RPMI8226 (cell line): ENCODE measurements at places on chromosomes 5 and 9.

GRCh38 chr5:107538331-107538730, 132.4 kb downstream of the EFNA5 start:
- no peak for DNase-seq

DNA sequence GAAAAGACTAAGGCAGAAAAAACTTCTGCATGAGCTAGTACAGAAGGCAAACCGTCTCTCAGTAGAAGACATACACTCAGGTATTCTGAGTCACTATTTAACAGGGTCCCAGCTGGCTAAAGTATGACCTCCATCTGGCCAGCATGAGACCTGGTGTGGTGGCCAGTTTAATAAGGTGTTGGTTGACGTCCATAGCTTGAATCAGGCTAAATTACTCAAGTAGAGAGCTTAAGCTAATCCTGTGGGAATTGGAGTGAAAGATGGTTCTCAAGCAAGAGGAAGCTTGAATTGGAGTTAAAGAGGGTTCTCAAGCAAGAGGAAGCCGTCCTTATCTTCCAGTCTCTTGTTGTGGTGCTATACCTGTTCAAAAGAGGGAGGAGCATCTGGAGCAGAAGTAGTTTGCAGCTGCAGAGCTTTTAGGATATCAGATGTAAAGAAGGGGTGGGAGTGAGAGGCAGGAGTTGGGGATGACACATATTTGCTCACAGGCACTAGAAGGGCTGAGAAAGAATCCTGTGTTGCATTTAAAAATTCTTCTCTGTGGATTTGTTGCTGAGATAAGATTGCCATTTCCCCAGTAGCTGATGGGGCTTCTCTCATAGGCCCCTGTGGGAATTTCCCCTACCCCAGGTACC, 136.1 kb upstream of the RUSC2 start:
- DNase-seq = no peak

DNA sequence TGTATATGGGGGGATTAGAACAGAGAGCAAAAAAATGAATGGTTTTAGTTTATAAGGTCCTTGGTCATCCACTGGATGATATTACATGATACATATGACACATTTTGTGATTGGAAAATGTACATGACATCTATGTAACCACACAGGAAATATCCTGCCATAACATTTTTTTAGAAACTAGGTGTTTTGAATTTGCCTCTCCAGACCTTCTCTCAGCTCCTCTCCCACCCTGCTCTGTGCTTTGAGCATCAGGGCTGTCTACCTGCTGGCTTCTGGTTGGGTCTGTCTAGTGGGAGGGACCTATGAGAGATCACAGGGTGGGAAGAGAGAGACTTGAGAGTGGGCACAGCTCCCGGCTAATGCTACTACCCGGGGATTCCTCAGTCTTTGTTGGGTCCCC, 24.4 kb downstream of the AKNA start:
- DNase-seq = no peak

- no peak for DNase-seq
Observed at GRCh38 chr9:694403-695154, 146.9 kb upstream of the DMRT1 start.

DNA sequence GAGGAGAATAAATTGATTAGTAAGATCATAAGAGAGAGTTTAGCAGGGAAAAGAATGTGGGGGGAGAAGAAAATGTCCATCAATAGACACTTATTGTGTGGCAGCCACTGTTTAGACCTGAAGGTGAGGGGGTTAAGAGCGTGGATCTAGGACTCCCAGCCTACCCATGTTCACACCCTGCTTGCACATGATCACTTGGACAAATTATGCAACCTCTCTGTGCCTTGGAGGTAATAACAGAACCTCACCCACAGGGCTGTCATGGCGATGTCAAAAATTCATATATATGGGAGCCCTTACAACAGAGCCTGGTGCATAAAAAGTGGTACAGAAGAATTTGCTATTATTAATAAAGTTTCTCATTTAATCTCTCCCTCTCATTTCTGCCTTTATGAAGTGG, 86.0 kb upstream of the EQTN start:
- no peak for DNase-seq

DNA sequence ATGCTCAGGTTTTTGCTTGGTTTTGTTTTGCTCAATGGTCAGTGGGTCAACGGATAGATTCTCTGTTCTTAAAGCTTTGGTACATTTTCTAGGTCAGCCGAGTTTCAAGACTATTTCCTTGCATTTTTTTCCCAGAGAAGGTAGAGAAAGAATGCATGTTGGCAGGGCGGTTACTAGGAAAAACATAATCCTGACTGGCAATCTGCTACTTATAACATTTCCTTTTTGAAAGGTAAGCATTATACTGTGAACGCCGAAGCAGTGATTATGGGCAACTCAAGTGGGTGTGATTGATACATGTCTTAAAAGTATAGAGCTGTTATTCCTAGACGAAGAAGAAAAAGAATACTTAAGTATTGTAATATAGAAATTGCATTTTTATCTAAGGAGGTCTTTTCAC, 273.2 kb downstream of the MAST4 start:
- no peak for DNase-seq

- DNase-seq = no peak
Observed at GRCh38 chr9:72986522-72987116, 33.8 kb upstream of the ALDH1A1 start.

- peak; percentile 14 for DNase-seq
Observed at GRCh38 chr9:94875300-94876020, 149.0 kb downstream of the AOPEP start.

GRCh38 chr9:130073373-130073772, 19.7 kb downstream of the GPR107 start:
- DNase-seq = no peak

DNA sequence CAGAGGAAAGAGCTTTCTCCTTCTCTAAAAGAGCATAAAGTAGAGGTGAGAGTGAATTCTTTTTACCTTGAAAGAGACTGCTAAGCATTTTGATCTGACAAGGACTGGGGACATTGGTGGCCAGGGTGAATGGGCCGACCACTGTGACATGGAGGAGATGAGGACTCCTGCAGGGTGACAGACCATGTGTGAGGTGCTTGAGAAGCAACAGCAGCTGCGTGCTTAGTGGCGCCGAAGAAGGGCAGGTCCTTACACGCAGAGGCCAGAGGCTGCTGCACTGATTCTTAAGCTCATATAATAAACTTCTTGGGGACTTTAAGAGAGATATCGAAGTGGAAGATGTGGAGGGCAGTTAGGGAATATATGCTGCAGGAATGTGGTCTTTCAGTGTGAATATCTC, 8.7 kb upstream of the JAKMIP2 start:
- DNase-seq = no peak

DNA sequence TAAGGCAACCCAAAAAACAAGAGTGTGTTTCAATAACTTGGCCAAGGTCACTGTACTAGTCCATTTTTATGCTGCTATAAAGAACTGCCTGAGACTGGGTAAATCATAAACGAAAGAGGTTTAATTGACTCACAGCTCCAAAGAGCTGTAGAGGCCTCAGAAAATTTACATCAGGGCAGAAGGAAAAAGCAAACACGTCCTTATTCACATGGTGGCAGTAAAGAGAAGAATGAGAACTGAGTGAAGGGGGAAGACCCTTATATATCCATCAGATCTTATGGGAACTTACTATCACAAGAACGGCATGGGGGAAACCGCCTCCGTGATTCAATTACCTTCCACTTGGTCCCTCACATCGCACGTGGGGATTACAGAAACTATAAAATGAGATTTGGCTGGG, 64.3 kb upstream of the CAMK4 start:
- DNase-seq = no peak

DNA sequence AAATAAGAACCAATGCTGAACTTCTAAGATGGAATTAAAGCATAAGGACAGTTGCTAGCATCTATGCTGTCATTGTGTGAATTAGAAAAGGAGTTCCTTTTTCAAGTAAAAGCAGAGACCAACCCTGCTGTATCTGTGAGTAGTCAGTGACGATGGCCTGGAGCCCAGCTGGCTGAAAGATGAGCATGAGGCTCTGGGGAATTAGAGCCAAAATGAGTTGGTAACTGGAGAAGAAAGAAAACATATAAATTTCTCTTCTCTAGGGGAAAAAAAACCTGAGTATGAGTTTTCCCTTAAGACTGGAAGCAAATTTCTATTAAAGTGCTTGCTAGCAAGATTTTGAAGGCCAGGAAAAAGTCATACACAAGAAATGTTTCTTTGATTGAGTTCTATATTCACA, 1.6 kb upstream of the SPZ1 start:
- no peak for DNase-seq

DNA sequence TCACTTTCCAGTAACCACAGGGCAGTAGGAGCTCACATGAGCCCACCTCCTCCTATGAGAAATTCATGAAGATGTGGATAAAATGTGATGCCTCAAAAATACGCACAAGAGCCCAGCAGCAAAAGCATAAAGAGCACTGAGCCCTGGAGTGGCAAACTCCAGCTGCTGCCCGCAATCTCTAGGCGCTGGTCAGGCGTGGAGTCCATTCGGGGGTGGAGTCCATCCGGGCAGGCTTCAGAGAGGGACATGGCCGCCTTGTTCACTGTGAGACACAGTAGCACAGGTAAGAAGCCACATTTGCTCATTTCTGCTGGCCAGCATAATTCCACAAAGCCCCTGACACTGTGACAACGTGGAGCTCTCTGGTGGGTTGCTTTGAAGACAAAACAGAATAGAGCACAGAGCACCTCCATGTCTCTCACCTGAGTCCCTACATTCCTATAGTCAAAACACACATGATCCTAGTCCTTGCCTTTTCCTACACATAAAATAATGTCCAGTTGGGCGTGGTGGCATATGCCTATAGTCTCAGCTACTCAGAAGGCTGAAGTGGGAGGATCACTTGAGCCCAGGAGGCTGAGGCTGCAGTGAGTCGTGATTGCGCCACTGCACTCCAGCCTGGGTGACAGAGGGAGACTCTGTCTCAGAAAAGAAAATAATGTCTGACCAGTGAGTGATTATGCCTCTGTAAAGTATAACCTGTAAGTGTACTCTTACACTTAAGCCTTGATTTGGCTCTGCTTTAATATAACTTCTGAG, 365.2 kb downstream of the GADD45G start:
- no peak for DNase-seq

DNA sequence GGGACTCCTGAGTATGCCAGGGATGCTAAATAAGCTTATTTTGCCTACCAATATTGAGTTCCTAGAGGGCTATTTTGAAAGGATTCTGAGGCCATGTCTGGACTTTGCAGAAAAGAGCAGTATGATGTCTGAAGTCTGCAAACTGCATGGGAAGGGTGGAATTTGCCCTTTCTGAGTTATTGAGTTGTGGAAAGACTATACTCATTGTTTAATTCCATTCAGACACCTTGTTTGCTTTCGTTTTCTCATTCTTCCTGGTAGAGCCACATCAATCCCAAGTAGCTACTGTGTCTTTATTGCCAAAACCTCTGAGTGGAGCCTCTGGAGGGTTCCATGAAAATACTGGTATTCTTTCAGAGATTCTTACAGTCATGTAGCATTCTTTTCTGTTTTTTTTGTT, 50.9 kb upstream of the PPP1R2B start:
- no peak for DNase-seq

DNA sequence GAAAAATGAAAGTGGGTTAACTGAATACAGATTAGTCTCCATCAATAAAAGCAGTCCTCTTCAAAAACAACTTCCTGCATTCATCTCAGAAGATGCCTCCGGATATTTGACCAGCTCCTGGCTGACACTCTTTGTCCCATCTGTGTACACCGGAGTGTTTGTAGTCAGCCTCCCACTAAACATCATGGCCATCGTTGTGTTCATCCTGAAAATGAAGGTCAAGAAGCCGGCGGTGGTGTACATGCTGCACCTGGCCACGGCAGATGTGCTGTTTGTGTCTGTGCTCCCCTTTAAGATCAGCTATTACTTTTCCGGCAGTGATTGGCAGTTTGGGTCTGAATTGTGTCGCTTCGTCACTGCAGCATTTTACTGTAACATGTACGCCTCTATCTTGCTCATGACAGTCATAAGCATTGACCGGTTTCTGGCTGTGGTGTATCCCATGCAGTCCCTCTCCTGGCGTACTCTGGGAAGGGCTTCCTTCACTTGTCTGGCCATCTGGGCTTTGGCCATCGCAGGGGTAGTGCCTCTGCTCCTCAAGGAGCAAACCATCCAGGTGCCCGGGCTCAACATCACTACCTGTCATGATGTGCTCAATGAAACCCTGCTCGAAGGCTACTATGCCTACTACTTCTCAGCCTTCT, 16.6 kb downstream of the F2R start:
- DNase-seq = no peak

- no peak for DNase-seq
Observed at GRCh38 chr5:123174916-123175481, 86.0 kb downstream of the PRDM6 start.

DNA sequence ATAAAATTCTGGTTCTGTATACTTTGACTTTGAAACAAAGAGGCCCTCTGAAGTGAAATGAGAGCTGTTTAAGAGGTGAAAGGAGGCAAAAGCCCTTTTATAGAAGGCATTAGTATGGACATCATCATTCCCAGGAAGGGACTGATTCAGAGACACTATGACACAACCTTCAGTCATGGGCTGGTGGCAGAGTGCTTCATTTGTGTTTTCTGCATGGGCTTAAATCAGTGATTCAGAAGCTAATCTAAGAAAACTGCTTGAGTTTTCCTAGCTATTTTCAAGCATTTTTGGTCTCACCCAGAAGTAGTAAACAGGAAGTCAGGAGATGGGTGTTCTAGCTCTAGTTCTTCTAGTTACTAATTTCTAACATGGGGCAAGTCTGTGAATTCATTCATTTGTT, 288.9 kb downstream of the TRPM3 start:
- DNase-seq = no peak

- no peak for DNase-seq
Observed at GRCh38 chr5:176835918-176836317, 25.6 kb downstream of the UNC5A start.

GRCh38 chr5:156245895-156246294, 81.1 kb upstream of the SGCD start:
- no peak for DNase-seq

DNA sequence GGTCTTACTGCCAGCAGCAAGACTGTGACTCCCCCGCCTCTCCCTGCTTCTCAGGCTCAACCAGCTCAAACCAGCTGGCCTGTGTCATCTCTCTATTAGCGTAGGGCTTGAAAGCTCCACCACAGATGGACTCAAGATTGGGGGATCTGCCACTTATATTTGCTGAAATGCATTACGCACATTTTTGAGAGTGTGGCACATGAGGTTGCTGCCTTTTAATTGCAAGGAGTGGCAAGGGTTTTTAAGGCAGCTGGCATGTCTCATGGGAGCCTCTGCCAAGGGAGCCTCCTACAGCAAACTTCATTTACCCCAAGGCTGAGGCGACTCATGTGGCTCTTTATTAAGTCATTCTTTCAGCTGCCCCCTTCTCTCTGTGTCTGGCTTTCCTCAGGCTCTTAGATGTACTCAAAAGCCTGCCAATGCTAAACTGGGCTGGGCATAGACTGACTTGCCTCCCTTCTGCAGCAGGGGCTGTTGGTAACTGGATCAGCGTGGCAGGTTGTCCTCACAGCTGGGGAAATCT, 219.3 kb downstream of the SMARCA2 start:
- DNase-seq = no peak

DNA sequence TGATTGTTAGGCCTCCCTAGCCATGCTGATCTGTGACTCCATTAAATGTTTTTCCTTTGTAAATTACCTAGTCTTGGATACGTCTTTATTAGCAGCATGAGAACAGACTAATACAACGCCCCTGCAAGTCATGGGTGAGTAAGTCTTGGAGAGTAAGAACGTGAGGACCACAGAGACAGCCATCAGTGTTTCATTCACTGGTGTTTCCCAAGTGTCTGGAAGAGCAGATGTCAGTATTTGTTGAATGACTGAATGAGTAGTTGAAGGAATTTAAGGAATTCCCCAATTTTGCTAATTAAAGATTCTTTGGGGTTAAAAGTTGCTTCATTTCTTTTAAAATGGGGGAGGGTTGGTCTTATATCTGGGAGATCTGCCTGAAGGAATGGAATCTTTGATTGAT, 178.8 kb downstream of the TRIO start:
- DNase-seq = no peak

- no peak for DNase-seq
Observed at GRCh38 chr9:73133022-73133651, 18.5 kb upstream of the ANXA1 start.
